ENCODE measurements at places on chromosomes 12 and 14.

DNA sequence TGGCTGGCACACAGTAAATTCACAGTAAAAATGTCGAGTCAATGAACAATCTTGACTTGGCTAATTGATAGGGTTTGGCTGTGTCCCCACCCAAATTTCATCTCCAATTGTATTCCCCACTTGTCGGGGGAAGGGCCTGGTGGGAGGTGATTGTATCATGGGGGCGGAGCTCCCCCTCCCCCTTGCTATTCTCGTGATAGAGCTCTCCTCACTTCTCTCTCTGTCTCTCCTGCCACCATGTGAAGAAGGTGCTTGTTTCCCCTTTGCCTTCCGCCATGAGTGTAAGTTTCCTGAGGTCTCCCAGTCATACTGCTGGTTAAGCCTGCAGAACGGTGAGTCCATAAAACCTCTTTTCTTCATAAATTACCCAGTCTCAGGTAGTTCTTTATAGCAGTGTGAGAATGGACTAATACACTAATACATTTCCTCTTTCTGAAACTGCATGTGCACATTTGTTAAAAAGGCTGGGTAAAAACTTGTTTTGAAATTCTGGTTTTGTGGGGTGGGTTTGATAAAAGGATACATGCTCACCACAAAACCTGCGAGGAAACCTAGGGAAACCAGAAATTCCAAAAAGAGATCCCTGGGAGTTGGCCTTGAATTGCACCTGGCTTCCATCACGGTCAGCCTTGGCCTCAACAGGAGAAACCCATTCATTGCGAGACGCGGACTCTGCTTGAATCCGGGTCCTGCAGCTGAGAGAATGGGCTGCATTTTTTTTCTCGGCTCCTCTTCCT lies 16.2 kb upstream of the MYL2 start:
- no peak for DNase-seq

DNA sequence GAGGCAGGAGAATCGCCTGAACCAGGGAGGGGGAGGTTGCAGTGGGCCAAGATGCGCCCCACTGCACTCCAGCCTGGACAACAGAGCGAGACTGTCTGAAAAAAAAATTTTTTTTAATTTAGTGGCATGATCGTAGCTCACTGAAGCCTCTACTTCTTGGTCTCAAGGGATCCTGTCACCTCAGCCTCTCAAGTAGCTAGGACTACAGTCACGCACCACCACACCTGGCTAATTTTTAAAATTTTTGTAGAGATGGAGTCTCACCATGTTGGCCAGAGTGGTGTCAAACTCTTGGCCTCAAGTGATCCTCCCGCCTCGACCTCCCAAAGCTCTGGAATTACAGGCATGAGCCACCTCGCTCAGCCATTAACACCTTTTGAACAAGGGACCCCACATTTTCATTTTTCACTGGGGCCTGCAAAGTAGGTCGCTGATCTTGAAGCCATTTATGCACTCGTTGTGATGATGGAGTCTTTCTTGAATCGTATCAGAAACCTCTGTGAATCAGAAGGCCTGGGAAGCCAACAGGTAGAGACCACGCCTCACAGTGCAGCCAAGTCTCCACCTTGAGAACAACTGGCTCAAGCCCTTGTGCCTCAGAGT lies 5.9 kb downstream of the HCAR1 start:
- DNase-seq: no peak

DNA sequence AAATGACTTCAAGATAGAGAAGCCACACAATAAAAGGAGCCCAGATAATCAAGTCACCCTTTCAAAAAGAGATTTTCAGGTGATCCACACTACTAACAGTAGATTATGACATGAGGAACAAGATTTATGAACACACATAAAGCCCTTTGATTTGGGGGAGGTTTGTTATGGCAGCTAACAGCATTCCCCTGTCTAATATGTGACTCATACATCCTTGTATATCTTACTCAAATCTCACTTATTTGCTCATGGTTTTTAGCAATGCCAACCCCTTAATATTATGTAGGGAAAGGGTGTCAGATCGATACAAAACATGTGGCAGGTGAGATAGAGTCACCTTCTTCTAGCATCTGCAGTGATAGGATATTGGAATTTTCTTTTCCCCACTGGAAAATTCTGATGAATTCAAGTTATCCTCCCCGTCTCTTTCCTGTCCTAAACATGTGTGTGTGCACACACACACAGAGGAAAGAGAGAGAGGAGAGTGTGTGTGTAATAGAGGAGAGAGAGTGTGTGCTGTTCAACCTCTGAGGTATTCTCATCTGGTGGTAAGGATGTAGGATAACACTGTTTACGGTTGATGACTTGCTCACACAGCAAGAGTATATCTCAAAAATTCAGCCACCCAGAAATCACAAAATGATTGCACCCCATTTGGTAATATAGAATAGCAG lies 319.9 kb downstream of the KCNC2 start:
- no peak for DNase-seq

DNA sequence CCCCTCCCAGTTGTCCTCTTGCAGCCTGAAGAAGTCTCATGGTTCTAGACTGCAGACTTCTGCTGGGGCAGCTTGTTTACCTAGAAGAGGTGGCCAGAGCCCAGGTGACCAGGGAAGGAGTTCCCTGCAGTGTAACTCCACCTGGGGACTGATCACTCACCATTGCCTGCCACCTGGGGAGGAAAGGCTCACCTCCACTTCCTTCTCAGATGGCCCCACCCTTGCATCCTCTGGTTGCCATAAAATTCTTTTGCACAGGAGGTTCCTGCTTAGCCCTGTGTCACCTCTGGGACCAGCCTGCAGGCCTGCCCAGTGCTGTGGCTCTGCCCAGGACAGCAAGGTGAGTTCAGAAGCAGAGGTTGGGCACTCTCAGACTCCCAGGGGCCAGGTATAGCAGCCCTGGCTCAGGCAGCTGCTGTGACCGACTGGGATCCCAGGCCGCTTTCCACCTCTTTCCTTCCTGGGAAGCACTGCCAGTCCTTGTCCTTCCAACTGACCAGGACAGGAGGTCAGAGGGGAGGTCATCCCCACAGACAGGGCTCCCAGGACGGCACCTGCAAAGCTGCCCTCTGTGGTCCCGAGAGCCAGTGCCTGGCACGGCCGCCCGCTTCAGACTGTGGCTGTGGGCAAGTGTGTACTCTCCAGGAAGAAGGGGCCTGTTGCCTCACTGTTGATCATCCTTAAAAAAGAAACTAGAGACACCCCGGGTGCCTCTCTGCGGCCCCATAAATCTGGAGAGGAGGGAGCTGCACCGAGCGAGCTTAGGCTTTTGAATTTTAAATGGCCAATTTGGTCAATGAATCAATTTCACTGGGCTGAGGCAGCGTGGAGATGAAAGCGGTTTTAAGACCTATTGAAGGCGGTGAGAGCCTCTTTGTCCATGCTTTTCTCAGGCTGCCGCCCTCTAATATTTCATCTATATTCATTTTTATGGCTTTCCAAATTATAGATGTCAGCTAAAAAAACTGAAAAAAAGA lies 79.5 kb upstream of the C14orf180 start:
- no peak for DNase-seq

DNA sequence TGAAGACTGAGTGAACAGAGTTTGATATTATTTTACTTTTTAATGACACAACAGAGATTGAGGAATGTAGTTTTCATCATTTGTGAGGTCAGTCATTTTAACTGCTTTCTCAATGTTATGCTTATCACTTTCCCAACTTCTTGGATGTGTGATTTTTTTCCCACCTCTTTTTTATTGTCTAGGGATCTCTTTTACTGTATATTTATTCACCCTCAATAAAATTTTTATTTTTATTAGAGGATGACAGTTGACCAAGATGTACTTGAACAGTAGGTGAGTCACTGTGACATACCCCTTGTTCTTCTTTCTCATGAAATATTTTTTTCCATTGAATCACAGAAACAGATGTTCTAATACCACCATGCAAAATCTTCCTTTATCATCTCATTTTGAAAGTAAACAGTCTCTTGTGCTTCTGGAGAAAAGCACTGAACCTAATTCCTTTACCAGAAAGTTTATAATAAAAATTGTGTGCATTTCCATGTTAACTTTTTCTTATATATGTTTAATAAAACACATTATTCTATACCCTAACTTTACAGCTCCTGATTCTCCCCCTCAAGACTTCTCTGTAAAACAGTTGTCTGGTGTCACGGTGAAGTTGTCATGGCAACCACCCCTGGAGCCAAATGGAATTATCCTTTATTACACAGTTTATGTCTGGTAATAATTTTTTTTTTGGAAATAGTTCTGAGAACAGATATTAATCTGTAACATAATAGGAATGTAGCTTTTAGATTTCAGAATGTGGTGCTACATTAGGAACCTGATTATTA lies 65.9 kb downstream of the PTPRQ start:
- DNase-seq: no peak

- DNase-seq: no peak
Observed at GRCh38 chr12:6912164-6912935, 2.0 kb upstream of the ENO2 start.

- DNase-seq: no peak
Observed at GRCh38 chr14:25516838-25517237, 466.9 kb upstream of the STXBP6 start.

DNA sequence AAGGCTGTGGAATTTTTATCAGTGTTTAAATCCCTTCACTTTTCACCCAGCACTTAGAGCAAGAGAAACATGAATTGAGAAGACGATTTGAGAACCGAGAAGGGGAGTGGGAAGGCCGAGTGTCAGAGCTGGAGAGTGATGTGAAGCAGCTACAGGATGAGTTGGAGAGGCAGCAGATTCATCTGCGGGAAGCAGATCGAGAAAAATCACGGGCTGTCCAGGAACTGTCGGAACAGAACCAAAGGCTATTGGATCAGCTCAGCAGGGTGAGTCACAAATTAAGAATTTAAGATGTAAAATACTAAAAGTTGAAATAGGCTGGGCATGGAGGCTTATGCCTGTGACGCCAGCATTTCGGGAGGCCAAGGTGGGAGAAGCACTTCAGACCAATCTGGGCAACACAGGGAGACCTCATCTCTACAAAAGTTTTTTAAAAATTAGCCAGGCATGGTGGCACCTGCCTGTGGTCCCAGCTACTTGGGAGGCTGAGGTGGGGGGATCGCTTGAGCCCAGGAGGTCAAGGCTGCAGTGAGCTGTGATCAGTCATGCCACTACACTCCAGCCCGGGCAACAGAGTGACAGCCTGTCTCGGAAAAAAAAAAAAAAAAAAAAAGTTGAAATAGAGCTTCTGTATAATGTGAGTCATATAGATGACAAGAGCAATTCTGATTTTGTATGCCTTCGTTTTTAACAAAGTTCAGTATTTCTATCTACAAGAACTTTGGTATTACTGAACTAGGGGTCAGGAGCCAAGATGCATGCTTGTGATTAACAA lies 9.6 kb downstream of the BICDL1 start:
- DNase-seq: no peak

DNA sequence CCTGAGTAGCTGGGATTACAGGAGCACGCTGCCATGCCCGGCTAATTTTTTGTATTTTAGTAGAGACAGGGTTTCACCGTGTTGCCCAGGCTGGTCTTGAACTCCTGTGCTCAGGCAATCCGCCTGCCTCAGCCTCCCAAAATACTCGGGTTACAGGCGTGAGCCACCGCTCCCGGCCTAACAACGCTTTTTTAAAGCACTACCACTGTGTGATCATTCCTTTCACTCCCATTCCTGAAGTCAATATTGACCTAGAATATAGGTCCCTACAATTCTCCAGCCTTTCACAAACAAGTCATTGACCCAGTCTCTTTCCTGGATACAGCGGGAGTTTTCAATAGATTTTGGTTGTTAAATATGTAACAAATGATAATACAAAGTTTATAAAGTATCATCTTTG lies 62.8 kb downstream of the KIF21A start:
- DNase-seq: no peak

DNA sequence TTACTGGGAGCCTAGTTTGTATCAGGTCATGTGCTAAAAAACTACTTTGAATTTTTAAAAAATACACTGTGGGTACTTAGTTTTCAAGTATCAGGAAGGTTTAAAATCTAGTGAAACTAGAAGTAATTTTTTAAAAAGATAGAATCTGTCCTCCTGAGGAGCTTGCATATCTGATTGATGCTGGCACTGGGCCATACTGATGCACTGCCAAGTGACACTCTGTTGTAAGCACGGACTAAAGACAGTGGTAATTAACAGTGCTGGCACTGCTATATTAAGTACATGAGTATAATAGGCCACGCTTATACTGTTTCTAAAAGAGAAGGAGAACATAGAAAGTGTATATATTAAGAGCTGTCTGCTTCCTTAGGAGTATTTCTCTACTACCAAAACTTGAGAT lies 10.0 kb upstream of the TBC1D30 start:
- no peak for DNase-seq

DNA sequence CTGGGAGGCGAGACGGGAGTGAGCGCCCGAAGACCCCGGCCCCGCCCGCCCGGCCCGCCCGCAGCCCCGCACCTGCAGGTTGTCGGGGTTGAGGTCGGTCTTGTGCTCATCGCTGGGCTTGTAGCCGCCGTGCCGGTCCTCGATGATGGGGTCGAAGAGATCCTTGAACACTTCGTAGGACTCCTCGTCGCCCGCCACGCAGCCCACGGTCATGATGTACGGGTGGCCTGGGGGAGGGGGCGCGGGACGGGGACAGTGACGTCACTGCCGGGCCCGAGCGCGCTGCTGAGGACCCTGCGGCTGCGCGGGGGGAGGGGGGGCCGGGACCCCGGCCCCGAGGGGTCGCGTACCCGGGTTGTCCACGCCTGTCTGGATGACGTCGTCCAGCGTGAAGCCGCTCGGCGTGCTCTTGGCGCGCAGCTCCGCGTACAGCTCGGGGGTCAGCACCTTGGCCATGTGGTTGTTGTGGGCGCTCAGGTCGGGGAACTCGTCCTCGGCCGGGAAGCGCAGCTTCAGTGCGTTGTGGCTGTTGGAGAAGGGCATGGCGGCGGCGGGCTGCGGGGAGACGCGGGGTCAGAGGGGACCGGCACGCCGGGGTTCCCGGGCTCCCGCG lies 573 bp downstream of the CKB start:
- DNase-seq: no peak

GRCh38 chr12:52629281-52630007 lies 11.1 kb upstream of the KRT73 start:
- no peak for DNase-seq

DNA sequence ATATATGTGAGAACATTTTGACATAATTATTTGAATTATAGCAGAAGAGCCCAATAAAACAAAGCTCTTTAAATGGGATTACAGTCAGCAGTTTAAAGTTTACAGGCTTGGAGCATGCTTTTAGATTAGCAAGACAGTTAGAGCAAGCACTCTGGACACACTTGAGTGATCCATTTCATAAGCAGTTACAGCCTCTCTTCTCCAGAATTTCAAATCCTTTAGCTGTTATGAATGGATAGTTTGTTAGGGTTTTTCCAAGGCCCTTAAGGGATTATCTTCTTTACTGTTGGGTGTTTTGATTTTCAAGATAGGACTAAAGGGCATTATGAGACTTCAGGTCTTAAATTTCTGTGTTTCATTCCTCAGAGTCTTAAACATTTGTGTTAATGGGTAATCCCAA lies 36.3 kb downstream of the BEST3 start:
- no peak for DNase-seq
